CD8-positive, alpha-beta memory T cell (primary cell): ENCODE measurements at places on chromosomes 6 and 20.

DNA sequence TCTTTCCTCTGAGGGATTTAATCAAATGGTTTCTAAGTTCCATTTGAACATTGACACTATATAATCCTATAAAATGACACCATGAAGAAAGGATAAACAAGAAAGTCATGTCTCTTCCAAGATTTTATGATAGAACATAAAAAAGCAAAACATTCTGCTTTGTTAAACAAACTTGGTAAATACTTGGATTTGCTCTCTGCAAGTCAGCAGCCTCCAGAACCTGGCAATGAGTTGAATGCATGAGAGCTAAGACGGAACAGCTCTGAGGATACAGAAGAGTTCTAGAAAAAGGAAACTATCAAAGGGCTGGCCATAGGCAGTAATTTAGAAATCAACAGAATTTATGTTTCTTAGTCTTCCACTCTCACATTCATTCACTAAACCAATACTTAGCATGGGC, 656.0 kb upstream of the ID4 start:
- no peak for DNase-seq

- no peak for DNase-seq
Observed at GRCh38 chr20:23569570-23569969, 1.3 kb upstream of the CST9L start.

DNA sequence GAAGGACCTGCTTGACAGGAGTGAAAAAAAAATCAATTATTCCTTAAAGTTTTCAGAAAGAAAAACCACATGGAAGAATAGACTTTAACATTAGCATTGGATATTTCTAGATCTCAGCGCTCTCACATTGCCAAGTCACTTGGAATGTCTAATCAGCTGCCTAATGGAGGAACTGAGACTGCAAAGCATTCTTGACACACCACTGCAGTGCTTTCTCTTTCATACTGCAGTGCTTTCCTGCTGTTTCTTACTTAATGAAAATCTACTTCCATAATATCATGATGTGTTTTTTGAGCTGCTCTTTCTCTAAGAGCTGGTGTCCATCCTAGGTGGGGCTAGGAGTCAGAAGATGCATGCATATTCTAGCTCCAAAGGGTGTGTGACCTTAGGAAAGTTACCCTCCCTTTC, 20.4 kb upstream of the MCM3 start:
- DNase-seq, result no peak

GRCh38 chr20:49970498-49970897, 12.3 kb upstream of the SNAI1 start:
- no peak for DNase-seq

DNA sequence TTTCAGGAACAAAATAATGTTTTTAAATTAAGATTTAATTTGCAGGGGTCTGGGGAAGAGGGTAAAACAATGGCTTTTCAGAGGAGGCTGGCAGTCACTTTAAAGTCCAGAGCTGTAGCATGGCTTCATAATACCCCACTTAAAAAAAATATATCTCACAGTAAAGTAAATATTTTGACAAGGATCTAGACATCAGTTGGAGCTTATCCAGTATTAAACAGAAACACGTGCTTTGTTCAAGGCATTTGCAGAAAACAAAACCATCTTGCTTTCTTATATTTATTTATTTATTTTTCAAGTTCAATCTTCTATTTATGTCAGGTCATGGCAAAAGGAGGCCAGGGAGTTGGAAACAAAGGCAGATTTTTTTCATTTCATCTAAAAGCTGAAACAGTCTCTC, 53.3 kb upstream of the PRL start:
- DNase-seq, result no peak

GRCh38 chr20:40451552-40451951, 237.5 kb downstream of the MAFB start:
- no peak for DNase-seq

GRCh38 chr6:167815296-167815980, 11.3 kb upstream of the AFDN start:
- no peak for DNase-seq

GRCh38 chr6:155412335-155412734, 43.3 kb downstream of the NOX3 start:
- DNase-seq, result no peak

DNA sequence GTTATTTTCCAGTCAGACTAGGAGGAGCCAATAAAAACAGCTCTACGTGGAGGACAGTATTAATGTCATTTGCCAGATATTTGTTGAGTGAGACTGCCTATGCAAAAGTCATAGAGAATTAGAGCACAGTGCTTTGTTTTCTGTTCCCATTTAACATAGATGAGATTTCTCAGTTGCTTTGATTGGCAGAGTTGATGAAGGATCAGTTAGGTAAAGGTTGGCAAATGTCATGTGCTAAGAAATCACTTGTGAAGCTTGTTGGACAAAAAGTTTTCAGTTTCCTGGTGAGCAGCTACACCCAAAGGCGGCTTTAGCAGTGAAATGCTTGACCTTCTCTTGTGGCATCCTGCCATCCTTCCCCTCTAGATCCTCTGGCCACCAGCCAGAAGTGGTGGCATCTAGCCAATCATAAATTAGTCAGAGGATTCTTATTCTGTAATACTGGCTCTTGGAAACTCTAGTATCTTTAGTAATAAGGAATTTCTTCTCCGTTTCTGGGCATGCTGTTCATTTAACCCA, 37.0 kb downstream of the BCKDHB start:
- no peak for DNase-seq

DNA sequence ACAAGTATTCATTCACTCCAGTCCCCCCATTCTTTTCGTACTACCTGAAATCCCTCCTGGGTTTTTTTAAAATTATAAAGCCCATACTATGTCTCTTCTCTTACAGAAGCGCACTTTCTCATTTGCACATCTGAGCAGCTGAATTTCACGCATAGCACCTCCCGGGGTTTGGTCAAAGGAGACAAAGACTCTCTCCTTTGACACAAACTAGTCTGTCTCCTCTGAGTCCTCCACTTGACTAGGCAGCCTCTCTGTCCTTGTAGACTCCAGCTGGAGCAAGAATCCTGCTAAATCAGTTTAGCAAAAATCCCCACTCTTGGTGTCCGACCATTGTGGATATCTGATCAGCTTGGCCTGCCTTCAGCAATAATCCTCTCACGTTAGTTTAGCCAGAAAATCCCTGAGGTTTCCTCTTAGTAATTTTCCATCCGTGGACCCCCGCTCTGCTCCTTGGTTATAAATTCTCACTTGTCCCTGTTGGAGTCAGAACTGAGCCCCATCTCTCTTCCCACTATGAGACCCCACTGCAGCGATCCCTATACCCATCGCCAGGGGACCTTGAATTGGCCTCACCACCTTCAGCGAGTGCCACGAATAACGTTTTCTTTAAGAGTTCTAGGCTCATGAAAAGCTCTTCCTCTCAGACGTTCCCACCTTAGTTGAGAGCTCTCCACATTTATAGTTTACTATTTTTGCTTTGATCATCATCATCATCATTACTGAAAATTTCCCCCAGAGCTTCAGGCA, 29.0 kb downstream of the PDYN start:
- DNase-seq, result no peak

DNA sequence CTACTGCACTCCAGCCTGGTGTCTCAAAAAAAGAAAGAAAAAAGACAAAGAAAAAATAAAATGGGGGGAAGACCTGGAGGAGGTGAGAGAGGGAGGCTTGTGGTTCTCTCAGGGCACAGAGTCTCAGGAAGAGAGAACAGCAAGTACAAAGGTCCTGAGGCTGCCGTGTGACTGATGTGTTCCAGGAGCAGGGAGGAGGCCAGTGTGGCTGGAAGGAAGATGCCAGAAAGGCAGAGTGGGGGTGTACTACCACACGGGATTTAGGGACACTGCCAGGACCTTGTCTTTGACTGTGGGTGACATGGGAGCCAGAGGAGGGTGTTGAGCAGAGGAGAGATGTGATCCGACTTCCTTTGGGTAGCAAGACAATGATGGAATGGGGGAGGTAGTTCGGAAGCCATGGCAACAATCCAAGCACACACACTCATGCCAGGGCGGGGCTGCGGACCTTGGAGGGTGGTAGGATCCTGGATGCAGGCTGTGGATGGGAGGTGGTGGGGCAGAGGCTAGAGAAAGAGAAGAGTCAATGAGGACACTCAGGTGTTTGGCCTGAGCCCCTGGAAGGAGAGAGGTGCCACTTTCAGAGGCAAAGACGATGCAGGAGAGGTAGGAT, 136.4 kb upstream of the PTPN1 start:
- no peak for DNase-seq

DNA sequence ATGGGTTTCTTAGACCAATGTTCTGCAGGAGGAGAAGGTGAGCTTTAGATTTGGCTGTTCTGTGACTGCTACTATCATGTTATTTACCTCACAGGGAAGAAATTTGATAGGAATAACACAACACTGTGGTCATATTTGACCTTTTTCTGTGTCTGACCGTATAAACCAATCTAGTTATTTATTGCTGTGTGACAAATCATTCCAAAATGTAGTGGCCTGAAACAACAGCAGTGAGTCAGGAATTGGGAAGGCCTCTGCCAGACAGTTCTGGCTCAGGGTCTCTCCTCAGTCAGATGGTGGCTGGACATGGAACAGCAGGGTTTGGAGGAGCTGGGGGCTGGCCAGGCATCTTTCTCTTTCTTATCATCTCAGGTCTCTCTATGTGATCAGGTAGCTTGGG, 33.0 kb downstream of the RIPOR2 start:
- DNase-seq, result no peak
